ENCODE measurements at places on chromosomes 3 and 15.

DNA sequence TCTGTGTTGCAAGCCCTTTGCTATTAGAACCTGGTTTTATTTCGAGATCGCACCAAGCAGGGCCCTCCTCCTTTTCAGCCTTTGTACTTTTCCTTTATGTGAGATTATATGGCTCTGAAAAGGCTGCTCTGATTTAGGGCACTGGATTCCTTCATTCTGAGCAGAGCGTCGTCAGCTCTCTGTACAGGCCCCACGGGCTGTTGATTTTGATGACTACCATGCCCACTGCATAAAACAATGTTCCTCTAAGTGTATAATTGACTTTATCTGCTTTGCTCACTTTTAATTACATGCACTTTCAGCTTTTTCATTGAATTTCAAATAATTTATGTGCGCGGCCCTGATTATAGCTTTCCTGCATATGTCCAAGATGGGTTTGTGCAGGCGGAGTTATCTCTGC lies 4.4 kb upstream of the PSMD6 start:
- no peak for DNase-seq

GRCh38 chr3:53989451-53989850 lies 97.8 kb upstream of the SELENOK start:
- no peak for DNase-seq

DNA sequence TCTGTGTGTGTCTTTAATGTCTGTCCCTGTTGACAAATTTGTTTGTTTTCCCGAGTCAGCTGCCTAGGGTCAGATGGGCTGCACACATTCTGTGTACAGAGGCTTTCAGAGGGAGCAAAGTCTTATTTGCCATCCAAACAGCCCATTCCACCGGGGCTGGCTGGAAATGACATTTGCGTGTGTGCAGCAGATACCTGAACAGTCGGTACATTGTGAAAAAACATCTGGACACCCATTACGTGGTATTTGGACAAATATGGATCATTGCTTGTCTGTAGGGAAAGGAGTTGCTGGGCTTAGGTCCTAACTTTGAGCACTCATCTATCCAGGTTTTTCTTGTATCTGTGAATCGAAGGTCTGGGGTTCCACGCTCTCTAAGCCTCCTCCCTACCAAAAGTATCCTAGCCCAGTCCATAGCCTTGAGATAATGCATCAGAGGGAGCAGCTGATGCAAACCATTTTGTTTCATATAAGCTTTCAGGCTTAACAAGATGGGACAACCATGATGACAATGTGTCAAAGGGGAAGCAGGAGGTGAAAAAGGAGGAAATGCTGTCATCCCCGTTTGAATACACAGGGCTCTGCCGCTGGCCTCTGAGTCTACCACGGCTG lies 22.2 kb upstream of the CMTM8 start:
- DNase-seq = no peak

DNA sequence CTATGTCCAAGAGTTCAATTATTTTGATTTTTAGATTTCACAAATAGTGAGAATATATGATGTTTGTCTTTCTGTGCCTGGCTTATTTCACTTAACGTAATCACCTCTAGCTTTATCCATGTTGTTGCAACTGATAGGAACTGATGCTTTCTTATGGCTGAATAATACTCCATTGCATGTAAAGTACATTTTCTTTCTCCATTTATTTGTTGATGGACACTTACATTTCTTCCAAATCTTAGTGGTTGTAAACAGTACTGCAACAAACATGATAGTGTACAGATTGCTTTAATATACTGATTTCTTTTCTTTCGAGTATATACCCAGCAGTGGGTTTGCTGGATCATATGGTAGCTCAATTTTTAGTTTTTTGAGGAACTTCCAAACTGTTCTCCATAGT lies 600.6 kb upstream of the SEMA6D start:
- no peak for DNase-seq

DNA sequence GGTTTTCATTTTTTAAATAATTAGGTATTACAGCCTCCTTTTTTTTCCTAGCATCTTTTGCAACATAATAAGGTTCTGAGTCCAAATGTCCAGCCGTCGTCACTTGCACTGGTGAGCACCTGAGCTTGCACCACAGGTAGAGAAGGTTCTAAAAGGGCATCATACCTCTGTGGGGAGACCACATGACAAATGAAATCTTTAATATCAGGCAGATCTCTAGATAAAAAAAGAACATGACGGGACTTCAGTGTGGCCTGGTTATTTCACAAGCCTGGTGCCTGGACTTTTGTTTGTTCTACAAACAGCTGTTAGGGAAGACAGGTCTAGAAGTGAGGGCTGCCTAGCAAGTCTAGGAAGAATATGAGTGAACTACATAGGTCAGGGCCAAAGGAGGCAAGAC lies 3.6 kb downstream of the ZBED2 start:
- DNase-seq = no peak

DNA sequence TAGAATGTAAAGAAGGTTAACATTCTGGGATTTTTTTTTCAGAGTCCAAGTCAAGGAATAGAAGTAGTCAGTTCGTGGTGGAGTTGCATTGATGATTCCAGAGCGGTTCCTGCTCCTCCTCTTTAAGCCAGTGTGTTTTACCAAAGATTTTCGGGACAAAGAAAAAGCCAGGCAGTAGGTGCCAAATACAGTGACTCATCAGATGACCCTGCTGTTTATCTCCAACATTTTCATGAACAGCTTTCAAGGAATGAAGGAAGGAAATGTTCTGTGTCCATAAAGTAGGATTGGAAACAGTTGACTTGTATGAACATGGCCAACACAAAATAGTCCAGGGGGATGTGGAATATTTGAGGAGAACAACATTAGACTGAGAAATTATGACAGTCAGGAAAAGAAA lies 142.4 kb upstream of the TMC3 start:
- no peak for DNase-seq

DNA sequence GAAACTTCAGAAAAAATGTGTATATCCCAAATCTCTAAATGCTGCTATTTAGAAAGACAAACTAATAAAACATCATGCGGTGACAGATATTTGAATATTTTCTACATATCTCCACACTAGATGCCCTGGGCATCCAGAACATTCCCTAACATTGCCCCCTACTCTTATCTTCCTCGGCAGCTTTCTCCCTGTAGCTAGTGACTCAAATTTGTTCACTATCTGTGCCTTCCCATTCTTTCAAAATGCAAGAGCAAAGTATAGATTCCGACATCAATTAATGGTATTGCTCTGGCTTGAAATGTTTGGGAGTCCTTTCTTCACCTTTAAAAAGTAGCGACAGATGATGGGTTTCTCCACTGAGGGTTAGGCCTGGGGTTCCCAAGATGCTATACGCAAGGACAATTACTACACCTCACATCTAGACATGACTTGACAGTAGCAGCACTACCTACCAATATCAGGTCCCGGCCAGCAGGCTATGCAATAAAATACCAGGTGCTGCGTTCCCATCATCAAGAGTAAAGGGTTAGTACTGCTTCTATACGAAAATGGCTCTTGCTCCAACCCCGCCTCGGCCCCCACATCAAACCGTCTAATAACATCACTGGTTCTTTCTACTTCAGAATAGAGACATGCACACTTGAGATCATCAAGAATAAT lies 631 bp downstream of the UBR1 start:
- no peak for DNase-seq

GRCh38 chr3:196236223-196236622 lies 19.9 kb downstream of the SLC51A start:
- DNase-seq = no peak

GRCh38 chr15:64749167-64749566 lies 26.2 kb downstream of the RBPMS2 start:
- no peak for DNase-seq

DNA sequence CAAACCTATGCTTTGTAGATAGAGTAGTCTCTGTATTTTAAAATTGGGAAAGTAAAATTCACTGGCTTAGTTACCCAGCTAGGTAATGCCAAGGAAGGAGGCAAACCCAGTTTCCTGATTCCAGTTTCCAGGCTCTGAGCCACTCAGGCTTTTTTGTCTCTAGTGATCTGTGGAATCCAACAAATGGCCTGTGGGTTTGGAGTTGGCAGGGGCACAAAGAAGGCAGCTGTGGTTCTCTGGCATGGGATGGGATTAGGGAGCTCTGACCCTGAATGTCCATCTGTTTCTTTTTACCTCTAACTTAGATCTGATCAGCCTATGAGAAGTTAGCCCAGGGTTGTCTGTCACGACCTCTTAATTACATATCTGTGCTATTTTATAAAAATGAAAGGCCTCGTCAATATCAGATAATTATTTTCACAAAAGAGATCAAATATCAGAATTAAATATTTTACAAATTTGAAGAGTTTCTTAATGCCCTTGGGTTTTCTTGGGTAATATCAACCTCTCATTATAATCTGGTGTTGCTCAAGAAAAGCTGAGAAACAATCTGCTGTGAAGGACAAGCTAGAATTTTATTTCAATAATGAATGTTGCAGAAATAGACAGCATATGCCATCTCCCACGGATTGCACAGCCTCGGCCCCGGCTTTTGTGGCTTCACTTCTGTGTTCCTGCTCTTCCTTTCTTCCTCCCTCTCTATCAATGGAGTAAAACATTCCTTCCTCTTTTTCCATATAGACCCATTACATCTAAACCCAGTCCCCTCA lies 63.7 kb upstream of the DAZL start:
- no peak for DNase-seq

GRCh38 chr3:18284716-18285115 lies 140.4 kb downstream of the SATB1 start:
- no peak for DNase-seq

DNA sequence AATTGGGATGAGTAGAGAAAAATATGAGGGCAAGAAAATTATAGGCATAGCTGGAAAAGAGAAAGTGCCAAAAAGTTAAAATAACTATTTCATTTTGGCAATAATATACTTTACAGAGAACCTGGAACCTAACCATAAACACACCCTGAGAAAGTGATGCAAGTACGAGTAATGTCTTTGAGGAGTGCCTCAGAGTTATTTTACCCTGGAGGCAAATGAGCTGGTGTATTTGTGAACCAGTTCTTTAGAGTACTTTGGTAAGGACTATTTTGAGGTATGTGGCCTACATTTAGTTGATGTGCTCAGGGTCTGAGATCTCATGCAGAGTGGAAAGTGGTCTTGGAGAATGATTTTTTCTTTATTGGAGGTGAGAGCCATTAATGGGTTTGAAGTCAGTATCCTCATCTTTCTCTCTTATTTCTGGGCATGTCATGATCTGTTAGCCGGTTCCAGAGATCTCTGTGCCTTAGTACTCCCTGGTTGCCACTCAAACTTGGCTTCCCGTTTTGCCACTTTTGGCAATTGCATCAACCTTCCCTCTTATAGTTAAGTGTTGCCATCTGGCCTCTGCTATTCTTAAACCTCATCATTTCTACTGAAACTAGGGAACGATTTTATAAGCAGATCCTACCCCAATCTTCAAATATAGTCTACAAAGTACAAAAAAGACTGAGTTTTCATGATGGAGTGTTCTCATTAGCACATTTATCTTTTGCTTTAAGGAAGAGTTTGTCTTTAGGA lies 145.7 kb downstream of the EPHA6 start:
- DNase-seq = no peak

DNA sequence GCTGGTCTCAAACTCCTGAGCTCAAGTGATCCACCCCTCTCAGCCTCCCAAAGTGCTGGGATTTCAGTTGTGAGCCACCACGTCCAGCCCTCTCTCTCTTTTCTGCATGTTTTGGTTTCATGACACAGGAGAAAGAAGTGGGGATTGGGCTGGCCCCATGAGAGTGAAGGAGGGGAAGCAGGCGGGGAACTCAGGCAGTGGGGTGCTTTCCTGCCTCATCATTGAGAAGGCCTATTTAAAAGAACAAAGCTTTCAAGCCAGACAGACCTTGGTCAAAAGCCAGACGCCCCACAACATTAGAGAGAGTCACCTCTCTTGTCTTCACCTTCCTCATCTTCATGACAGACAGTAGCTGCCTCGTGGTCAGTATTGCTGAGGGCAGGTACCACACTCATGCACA lies 15.9 kb downstream of the PSTPIP1 start:
- no peak for DNase-seq

- DNase-seq = no peak
These were observed 227.6 kb downstream of the CLSTN2 start for GRCh38 chr3:140162551-140162950.

DNA sequence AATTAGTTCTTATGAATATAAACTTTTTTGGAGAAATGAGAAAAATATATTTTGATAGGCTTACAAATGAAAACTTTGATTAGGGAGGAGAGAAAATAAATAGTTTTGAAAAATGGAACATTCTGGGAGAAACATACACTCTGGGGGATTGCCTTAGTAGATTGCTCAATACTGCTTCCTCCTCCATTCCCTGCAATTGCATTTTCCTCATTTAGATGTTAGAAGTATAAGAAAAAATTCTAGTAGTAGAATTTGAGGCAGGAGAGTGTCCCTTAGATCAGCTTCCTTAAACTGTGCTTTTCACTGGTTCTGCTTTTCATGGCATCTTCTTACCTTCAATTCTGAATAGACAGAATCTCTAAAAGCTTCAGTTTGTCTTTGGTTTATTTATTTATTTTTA lies 46.2 kb upstream of the CTDSPL2 start:
- no peak for DNase-seq

- DNase-seq = no peak
These were observed 341.3 kb upstream of the ADAMTS9 start for GRCh38 chr3:65029130-65029529.

GRCh38 chr3:66342717-66343356 lies 122.0 kb downstream of the SLC25A26 start:
- no peak for DNase-seq

DNA sequence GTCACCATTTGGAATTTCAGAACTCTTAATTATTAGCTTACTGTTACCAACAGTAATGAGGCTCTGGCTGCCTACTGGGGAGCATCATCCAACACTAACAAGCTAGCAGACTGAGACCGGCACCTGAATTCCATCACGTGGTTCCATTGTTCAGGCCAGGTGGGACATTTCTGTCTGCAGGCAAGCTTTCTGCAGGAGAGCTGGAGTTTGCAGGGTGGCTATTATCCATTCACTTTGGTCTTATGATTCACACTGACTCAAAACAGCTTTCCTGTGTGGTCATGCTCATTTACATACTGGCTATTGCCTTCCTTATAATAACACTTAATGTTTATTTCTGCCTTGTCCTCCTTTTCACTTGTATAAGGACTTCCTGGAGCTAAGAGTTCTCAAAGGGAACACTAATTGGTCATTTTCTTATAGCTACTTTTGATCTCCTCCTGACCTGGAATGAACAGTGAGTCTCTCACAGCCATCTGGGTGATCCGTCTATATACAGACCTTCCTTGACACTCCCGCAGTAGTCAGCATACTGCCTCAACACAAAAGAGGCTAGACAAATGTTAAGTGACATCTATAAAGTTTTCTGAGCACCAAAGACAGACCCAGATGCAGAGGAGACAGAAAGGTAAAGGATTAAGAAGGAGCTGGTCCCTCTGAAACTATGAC lies 695.4 kb downstream of the FHIT start:
- DNase-seq = no peak

DNA sequence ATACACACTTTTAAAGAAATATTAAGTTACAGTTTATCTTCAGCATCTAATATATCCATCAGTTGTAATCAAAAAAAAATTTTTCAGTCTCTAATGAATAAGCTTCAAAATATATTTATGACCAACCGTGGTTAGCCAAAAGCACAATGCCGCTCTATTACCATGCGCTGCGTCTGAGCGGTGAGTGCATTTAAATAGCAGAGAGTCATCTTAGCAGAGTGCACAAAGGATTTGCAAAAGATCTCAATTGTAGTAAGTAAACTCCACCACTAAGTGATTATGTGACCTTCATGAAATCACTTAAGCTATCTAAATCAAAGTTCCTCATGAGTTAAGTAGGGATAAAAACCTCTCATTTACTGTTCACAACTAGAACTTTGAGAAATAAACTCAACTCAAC lies 4.9 kb downstream of the TP63 start:
- no peak for DNase-seq

- no peak for DNase-seq
These were observed 374.2 kb downstream of the MECOM start for GRCh38 chr3:169289273-169289672.
